ENCODE measurements at places on chromosomes 1 and 21. TPM values are rescaled to one million over a fixed set of nuclear protein-coding genes. Genes with fewer than 3 reads are reported as not detected.
A peak's percentile ranks its signal among the peaks of the same experiment; 100 is the strongest.

- peaks cover 34% of the 10 kb centered on the region for H3K27me3 ChIP-seq
- H3K4me3 ChIP-seq, result no peak overlapping the region
- H3K36me3 ChIP-seq, result no peaks in the 10 kb centered on the region
- H3K4me1 ChIP-seq, result peaks cover 9% of the 10 kb centered on the region
- no peak overlapping the region for H3K27ac ChIP-seq
These were observed 3.8 kb upstream of the HES3 start for GRCh38 chr1:6239950-6240768.

- H3K4me1 ChIP-seq, result no peaks in the 10 kb centered on the region
- no peaks in the 10 kb centered on the region for H3K27me3 ChIP-seq
- no peak overlapping the region for H3K4me3 ChIP-seq
- no peaks in the 10 kb centered on the region for H3K36me3 ChIP-seq
- H3K27ac ChIP-seq, result no peak overlapping the region
These were observed 658.8 kb downstream of the MATN1 start for GRCh38 chr1:30064547-30064946.

DNA sequence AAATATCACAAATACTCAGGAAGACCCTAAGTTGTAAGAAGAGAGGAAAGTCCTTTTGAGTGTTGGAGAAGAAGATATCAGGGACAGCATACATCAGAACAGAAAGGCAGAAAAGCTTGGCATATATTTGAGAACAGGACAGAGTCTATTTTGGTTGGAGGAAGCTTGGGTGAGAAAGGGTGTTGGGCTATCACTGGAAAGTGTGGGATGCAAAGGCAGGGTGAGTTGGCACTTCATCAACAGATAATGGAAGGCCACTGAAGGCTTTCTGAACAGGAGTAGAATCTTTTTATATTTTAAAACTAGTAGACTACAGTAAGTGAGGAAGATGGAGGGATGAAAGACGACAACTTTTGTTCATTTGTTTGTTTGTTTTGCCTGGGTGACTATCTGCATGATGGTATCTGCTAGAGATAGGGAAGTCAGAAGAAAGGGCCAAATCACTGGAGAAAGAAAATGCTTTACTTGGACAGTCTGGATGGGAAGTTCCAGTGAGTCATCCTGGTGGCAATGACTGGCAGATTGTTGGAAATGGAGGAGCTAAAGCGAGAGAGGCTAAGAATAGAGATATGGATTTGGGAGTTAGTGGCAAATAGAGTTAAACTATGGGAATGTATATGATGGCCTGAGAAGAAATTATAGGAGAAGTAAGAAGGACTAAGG is 33.7 kb upstream of the KCNA2 start:
- H3K4me3 ChIP-seq, result no peak overlapping the region
- H3K27ac ChIP-seq, result peak overlapping the region; percentile 93
- no peaks in the 10 kb centered on the region for H3K36me3 ChIP-seq
- H3K4me1 ChIP-seq, result peaks cover 69% of the 10 kb centered on the region

DNA sequence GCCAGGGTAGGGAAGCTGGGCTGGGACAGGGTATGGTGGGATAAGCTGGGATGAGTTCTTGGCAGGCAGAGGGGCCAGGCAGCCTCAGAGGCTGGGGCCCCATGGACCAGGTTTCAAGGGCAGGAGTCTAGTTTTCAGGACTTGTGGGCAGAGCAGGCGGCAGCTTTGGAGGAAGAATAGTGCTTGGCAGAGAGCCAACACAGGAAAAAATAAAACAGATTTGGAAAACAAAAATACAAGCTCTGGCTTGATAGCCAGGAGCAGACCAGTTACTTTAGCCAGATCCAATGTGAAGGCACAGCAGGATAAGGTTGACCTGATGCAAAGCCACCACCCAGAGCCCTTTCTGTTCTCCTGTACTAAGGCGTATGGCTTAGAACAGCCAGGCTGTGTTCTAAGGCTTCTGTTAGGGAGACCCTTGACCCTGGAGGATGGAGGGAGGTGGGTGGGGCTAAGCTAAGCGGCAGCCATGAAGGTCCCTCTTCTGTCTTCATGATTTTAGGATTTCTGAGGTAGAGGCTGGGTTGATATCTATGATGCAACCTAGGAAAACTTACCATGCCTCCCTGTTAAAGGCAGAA is 5.5 kb downstream of the TRAF5 start:
- H3K27me3 ChIP-seq, result no peaks in the 10 kb centered on the region
- no peak for DNase-seq
- peaks cover 7% of the 10 kb centered on the region for H3K4me1 ChIP-seq
- no peak overlapping the region for H3K4me3 ChIP-seq
- H3K36me3 ChIP-seq, result no peaks in the 10 kb centered on the region

DNA sequence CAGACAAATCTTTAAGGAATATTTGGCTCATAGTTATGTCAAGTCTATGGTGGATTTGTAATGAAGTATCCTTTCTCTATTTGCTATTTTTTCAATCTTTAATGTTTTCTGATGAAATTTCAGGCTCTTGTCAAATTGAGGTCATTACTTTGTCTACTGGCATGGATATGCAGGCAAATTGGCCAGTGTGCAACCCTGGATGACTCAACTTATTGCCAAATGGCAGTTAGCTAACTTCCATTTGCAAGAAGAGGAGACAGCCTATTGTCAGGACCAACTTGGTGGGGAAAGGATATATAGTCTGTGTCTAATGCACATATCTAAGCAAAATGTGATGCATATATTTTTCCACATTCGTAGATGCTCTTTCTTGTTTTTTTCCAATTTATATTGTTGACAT is 530.5 kb downstream of the PTBP2 start:
- peak; percentile 11 for DNase-seq
- H3K36me3 ChIP-seq, result peaks cover 5% of the 10 kb centered on the region
- no peak overlapping the region for H3K27ac ChIP-seq
- no peak overlapping the region for H3K4me3 ChIP-seq

- no peak for DNase-seq
- H3K27ac ChIP-seq, result no peak overlapping the region
- no peaks in the 10 kb centered on the region for H3K36me3 ChIP-seq
- H3K4me3 ChIP-seq, result no peak overlapping the region
- no peaks in the 10 kb centered on the region for H3K27me3 ChIP-seq
These were observed 37.0 kb upstream of the KCND3 start for GRCh38 chr1:112026501-112026900.

DNA sequence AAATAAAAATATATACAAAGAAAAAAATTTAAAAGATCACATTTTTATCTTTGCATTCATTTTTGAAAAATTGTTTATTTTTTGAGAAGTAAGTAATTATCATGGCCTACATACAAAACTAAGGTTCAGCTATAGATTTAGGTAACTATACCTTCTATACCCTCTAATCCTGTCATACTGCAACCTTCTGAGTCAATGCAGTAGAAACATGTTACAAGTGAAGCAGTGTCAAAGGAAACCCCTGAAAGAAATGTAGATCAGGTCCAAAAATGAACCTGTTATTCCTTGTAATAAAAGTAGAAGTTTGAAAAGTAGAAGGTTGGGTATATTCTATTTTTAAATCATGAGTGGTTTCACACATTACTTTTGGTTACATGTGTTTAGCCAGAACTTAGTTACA is 51.3 kb downstream of the PTGS2 start:
- DNase-seq, result no peak
- H3K4me3 ChIP-seq, result no peak overlapping the region
- H3K27me3 ChIP-seq, result no peaks in the 10 kb centered on the region
- H3K4me1 ChIP-seq, result peaks cover 17% of the 10 kb centered on the region

DNA sequence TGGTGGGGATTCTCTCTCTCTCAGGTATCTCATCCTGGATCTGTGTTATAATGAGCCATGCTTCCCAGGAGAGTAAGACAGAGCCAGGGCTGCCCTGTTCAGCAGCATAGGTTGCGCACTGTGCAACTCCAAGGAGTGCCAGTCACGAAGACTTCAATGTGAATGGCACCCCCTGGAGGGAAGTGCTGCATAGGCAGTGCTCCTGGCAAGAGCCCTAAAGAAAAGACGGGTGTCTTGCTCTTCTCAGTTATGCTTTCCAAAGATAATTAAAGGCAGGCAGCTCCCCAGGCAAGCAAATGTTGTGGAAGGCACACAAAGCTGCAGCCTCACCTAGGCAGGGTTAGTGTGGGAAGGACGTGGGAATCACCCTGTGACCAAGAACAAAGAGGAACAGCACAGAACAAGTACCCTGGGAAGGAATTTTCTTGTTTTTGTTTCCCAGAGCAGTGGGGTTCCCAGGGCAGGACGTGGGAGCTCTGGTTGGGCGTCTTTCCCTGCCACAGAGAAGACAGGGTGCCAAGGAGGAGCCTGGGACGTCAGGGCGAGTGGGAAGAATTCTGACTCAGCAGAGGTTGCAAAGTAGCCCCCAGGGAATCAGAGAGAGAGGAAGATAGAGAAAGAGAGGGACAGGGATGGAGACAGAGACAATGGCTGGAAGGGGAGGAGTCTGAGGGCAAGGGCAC is 120.9 kb downstream of the KCNN3 start:
- no peaks in the 10 kb centered on the region for H3K27me3 ChIP-seq
- no peaks in the 10 kb centered on the region for H3K36me3 ChIP-seq
- H3K4me1 ChIP-seq, result peaks cover 40% of the 10 kb centered on the region
- DNase-seq, result no peak

DNA sequence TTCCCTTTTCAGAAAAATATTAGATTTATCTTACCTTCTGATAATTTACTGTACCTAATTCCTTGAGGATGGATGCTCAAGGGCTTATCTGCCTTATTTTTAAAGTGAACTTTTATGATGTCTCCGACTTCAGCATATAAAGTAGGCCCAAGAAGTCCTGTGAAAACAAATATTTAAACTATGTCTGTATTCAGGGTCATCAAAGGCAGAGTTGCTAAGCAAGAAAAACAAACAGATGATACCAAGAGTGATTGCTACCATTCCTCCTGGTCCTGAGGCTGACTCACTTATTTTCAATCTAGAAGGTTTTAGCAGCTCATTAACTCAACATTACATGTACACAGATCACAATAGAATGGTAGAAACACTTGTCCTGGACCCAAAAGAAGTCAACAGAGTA is 14.1 kb downstream of the F5 start:
- no peak overlapping the region for H3K4me3 ChIP-seq
- H3K27me3 ChIP-seq, result no peaks in the 10 kb centered on the region
- no peak overlapping the region for H3K27ac ChIP-seq
- peaks cover 80% of the 10 kb centered on the region for H3K36me3 ChIP-seq
- H3K4me1 ChIP-seq, result no peaks in the 10 kb centered on the region
- no peak for DNase-seq

- H3K36me3 ChIP-seq, result no peaks in the 10 kb centered on the region
- no peak overlapping the region for H3K27ac ChIP-seq
- H3K4me1 ChIP-seq, result no peaks in the 10 kb centered on the region
- H3K27me3 ChIP-seq, result no peaks in the 10 kb centered on the region
- no peak for DNase-seq
These were observed 62.9 kb downstream of the TMEM53 start for GRCh38 chr1:44611419-44611818.

DNA sequence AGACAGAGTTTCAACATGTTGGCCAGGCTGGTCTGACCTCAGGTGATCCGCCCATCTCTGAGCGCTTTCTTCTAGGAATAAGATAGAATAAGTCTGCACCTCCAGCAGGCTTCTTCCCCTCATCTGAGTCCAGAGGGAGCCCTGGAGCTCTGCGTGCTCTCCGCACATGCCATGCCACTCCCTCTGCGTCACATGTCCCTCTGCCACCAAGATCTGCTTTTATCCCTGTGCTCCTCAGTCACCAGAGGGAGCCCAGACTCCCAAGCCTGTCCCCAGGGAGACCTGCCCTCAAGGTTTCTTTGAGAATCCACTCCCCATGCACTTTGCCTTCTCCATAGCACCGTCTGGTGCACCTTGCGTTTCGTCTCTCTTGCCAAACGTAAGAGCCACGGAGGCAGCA is 213.0 kb downstream of the CAMTA1 start:
- no peaks in the 10 kb centered on the region for H3K27me3 ChIP-seq
- DNase-seq, result no peak
- H3K27ac ChIP-seq, result no peak overlapping the region
- H3K36me3 ChIP-seq, result no peaks in the 10 kb centered on the region

DNA sequence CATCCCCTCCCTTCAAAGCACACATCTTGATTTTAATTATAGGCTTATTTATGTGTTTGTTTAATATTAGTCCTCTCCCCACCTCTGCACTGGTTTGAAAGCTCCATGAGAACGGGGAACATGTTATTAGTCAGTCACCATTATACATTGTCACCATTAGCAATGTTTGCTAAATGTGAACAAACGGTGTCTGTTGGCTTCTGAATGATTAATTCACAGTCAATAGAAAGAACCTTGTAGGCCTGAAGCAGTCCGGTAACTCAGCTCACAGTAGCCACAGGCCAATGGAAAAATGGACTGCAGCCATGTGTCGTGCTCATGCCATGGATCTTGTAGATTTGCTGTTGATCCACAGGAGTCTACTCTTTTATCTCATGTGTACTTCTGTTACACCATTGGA is 49.7 kb upstream of the NHLH2 start:
- H3K36me3 ChIP-seq, result no peaks in the 10 kb centered on the region
- DNase-seq, result no peak
- H3K27me3 ChIP-seq, result no peaks in the 10 kb centered on the region
- no peak overlapping the region for H3K27ac ChIP-seq
- no peak overlapping the region for H3K4me3 ChIP-seq
- H3K4me1 ChIP-seq, result no peaks in the 10 kb centered on the region

DNA sequence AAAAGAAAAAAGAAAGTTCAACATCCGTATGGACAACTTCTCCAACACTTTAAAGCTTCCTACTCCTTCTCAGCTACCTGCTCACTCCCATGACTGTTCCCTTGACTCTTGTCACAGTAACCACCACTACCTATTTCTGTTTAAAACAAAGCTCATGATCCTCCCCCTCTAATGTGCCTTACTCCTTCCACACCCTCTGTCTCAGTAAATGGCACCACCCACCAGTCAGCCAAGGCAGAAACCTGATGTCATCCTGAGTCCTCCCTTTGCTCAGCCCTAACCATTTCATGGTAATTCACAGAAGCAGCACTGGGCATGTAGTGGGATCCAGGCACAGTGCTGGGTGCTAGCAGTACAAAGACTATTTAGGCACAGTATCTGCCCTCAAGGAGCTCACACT is 63.0 kb upstream of the PPM1J start:
- no peaks in the 10 kb centered on the region for H3K36me3 ChIP-seq
- no peaks in the 10 kb centered on the region for H3K4me1 ChIP-seq
- H3K27ac ChIP-seq, result no peak overlapping the region
- H3K4me3 ChIP-seq, result no peak overlapping the region
- H3K27me3 ChIP-seq, result no peaks in the 10 kb centered on the region
- no peak for DNase-seq

The PLD5 gene
- polyA plus RNA-seq, result not detected

The THEMIS2 gene
- polyA plus RNA-seq, result 344 TPM

The OLIG2 gene
- polyA plus RNA-seq, result 0.20 TPM

The TTC24 gene
- polyA plus RNA-seq, result 0.14 TPM

The CYP4A11 gene
- not detected for polyA plus RNA-seq

The MTF2 gene
- polyA plus RNA-seq, result 7.1 TPM

The WNT3A gene
- polyA plus RNA-seq, result not detected

The NBPF6 gene
- polyA plus RNA-seq, result not detected

The MARK1 gene
- not detected for polyA plus RNA-seq

The KANK4 gene
- polyA plus RNA-seq, result not detected
